ENCODE measurements at places on chromosomes 6 and 20. TPM values are rescaled to one million over a fixed set of nuclear protein-coding genes. Genes with fewer than 3 reads are reported as not detected.
A peak's percentile ranks its signal among the peaks of the same experiment; 100 is the strongest.

DNA sequence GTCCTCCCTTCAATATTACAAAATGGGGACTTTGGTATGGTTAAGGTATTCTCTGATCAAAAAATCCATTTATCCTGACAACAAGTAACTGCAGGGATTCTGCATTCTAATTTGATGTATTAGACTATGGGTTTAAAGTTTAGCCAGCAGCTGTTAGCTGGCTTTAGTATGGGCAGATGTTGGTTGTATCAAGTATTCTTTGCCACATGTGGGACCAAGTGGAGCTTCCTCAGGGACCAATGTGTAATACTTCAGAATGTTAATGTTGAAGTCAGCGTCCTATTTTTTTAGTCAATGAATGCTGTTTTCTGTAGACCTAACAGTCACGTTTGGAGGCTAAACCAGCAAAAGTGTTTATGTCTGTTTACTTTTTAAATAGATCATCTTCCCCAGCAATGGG lies 41.4 kb downstream of the MOXD1 start:
- ATAC-seq: no peak

The FNDC11 gene
- total RNA-seq: 0.27 TPM

- no peak for ATAC-seq
These were observed 20.2 kb downstream of the SHLD1 start for GRCh38 chr20:5770231-5770986.

DNA sequence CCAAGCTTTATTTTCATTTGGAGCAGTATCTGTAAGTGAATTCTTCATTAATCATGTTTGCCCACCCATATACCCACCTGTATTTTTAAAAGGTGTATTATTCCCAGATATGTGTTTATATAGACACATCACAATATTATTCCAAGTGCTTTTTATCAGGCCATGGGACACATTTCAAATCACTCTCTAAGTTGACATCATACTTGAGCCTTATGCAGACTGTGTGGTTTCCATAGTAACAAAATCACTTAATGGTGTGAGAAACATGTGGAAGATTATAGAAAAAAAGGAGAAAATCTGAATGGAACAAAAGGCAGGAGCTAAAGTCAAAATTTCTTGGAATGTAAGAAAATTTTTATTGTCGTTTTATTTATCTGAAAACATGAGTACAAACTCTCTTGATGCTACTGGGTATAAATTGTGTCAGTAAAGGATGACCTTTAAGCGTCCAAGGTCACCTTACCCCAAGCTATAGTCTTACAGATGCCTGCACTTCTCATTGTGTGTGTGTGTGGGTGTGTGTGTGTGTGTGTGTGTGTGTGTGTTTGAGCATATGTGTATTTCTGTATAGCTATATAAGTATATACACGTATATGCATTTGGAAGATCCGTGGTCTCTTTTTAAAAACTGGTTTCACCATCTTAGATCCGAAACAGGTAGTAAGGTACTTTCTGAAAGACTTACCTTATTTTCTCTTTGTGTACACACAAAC lies 79.8 kb upstream of the CCN6 start:
- ATAC-seq: no peak

The GINM1 gene
- 53.0 TPM for total RNA-seq

The POPDC3 gene
- not detected for total RNA-seq

GRCh38 chr6:7505189-7505699 lies 36.2 kb upstream of the DSP start:
- no peak for ATAC-seq

The LPA gene
- not detected for total RNA-seq

The RNF182 gene
- total RNA-seq: not detected

The OOEP gene
- total RNA-seq: not detected

The TCP11 gene
- total RNA-seq: not detected

DNA sequence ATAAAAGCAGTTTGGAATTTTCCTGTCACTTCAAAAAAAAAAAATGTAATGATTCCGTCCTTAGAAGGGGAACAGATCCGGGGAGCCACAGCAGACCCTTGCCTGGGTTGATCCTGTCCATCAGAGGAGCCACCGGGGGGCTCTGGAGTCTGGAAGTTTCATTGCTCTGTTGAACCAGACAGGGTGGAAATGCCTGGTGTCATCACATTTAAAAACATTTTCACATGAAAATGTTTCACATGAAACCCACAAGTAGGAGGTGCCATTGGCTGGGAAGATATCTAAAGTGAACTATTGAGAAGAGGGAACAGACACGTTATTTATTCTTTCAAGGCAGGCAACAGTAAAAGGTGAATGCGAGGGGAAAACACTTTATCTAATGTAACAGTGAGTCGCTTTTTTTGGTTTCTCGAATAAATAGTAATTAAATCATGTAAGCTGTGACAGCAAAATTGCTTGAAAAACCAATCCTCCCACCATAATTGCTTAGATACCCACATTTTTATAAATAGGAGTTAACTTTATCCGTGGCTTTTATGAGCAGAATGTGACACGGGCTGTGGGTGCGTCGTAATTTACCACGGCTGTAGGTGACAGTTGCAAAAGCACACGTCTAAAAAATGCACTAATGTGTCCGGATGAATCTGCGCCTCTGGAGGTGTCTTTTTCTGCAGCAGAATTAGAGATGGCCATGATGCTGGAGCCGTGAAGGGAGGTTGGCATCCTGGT lies 323.4 kb downstream of the TAF4 start:
- ATAC-seq: no peak

DNA sequence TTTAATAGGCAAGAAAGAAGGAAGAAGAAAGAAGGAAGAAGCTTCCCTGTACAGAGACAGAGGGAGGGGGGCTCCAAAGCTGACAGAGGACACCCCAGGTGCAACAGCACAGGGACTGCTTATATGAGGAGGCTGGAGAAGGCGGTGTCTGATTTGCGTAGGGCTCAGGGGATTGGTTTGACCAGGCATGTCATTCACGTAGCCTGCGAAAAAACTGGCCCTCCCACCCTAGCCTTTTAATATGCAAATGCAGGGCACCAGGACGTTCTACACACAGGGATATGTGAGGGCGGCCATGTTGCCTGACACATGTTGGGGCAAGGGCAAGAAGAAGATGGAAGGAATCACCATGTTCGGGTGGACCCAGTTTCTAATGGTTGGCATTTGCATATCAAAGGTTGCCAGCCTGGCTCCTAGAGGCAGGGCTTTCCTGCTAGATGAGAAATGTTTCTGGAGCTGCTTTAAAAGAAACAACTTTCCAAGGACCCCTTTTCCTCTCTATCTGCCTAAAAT lies 305.4 kb upstream of the CDYL start:
- no peak for ATAC-seq

- ATAC-seq: no peak
These were observed 332.3 kb downstream of the BCKDHB start for GRCh38 chr6:80438772-80439171.

DNA sequence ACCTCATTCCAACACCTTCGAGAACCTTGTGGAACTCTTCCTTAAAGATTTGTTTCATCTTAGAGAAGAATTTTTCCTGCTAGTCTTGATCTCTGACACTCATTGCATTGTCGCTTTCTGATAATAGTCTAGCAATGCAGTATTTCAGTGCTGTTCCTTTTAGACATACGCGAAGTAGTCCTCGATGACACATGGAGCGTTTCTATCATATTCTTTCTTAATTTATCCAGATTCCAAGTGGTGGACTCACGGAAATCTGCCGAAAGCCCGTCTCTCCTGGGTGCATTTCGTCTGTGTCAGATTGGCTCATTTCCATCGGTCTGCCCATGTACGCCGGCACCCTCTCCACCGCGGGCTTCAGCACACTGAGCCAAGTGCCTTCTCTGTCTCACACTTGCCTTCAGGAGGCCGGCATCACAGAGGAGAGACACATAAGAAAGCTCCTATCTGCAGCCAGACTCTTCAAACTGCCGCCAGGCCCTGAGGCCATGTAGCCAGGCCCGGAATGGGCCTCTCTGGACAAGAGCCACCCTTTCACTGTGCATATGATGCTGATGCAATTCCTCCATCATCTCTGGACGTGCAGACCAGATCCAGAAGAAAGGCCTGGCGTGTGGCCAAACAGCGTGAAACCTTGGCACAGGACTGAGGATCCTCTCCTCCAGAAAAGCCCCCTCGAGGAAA lies 198.6 kb upstream of the UST start:
- ATAC-seq: peak; percentile 14

The HLA-DOA gene
- total RNA-seq: 1.9 TPM

Data from gastroesophageal sphincter (tissue), 4 donors.